ENCODE measurements at places on chromosomes 1 and 21. TPM values are rescaled to one million over a fixed set of nuclear protein-coding genes. Genes with fewer than 3 reads are reported as not detected.
A peak's percentile ranks its signal among the peaks of the same experiment; 100 is the strongest.

DNA sequence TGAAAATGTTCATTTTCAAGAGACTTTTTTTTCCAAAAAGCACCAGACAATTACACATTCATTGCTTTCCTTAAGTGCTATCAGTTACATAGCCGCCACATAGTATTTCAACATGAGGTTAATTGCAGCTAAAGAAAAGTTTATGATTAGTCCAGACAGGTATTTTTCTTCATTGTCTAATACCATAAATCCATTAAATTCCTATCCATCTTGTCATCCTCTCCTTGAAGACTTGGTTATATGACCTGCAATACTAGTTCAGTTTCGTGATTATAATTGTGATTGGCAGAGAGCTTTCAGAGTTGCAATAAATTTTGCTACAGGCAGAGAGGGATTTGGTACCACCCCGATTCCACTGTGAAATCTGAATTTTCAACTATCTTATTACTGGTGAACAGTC is 437.7 kb downstream of the GPATCH2 start:
- no peak for DNase-seq

Gene MSH4
- 0.01 TPM for polyA plus RNA-seq

- DNase-seq, result peak; percentile 91
These were observed 96.6 kb upstream of the ERRFI1 start for GRCh38 chr1:8122477-8123407.

Gene BCL2L15
- polyA plus RNA-seq, result 0.28 TPM

Gene WNT3A
- polyA plus RNA-seq, result not detected

DNA sequence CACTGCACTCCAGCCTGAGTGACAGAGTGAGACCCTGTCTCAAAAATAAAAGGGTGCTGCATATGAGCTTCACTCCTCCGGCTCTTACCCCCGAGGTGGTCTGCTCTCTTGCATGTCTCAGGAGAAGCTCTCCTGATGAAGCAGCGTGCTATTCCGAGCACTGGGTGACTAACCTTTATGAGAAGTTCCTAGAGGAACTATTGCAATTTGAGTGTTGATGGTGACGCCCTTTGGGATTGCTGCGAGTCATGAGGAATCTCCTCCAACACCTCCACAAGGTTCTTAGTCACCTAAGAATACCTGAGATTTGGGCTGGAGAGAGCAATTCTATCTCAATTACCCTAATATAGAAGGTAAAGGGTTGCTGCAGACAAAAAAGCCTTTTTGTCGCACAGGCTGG is 40.8 kb upstream of the TINAGL1 start:
- no peak for DNase-seq

Gene DESI2
- 22.9 TPM for polyA plus RNA-seq

GRCh38 chr1:209150114-209150513 is 433.4 kb upstream of the CAMK1G start:
- peak; percentile 43 for DNase-seq

DNA sequence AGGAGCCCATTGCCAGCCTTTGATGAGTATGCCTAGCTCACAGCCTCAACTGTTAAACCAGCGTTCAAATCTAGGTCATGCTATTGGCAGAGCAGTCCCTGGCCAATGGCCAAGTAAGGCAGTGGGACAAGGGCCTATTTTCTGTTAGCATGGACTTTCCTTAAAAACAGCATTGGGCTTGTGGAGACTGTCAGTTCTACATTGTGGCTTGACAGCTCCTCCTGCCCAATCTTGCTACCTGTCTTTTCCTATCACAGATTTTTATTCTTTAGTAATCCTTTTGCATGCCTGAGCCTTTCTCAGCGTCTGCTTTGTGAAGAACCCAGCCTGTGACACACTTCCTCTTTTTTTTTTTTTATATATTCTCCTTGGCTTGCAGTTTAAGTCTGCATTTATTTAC is 56.4 kb downstream of the DIP2A start:
- DNase-seq, result peak; percentile 75

Gene INPP5B
- 7.4 TPM for polyA plus RNA-seq

Gene SMYD3
- polyA plus RNA-seq, result 12.7 TPM

Gene LCE1C
- not detected for polyA plus RNA-seq

Gene OR2L3
- not detected for polyA plus RNA-seq

DNA sequence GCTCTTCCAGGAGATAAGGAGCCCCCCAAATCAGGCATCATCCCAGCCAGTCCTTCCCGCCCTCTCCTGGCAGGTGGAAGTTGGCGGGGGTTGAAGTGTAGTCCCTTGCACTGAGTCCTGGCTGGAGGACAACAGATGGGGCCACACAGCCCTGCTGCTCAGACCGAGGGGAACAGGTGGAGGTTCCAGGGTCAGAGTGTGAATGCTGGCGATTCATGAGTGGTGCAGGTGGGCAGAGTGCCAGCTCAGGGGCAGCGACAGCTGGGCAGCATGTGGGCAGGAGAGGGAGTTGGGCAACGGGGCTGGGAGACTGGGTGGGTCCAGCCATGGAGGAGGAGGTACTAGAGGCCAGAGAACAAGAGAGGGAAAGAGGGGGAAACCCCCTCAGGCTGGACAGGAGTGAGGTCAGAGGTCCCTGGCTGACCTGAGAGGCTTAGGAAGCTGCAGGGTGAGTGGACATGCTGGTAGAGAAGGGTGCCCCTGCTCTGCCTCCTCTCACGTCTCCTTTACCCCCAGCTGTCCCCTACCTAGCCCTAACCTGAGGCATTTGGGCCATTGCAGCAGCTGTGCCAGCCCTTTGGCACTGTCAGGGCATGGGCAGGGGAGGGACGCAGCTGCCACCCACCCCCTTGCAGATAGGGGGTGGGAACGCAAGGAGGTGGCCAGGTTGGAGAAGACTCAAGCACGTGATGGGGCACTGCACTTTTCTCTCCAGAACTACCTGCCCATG is 11.3 kb upstream of the ADORA1 start:
- DNase-seq, result no peak

- no peak for DNase-seq
These were observed 616.2 kb downstream of the RWDD3 start for GRCh38 chr1:95850165-95850649.

Gene INTS7
- 9.0 TPM for polyA plus RNA-seq

- no peak for DNase-seq
These were observed 127.8 kb downstream of the NTMT2 start for GRCh38 chr1:170273291-170274130.

Gene CYP4A11
- polyA plus RNA-seq, result not detected

DNA sequence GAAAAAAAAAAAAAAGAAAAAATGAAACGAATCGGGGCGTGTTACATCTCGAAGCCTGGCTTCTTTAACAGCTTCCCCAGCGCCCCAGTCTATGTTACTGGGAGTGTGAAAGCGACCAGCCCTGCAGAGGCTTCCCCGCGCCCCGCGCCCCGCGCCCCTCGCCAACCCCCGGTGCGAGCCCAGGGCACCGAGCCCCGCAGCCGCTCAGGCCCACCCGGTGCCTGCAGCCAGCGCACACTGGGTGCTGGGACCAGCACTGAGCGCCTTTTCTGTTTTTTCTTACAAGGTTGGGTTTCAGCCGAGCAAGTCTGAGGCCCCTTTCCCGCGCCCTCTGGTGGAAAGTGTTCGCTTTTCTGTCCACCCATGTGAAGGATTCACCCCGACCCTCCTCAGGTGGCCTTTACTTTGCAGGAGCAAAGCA is 42.1 kb upstream of the ZNF496 start:
- peak; percentile 21 for DNase-seq

Gene NBL1
- polyA plus RNA-seq, result 36.2 TPM

GRCh38 chr1:62784509-62785365 is 805 bp downstream of the ATG4C start:
- peak; percentile 11 for DNase-seq

DNA sequence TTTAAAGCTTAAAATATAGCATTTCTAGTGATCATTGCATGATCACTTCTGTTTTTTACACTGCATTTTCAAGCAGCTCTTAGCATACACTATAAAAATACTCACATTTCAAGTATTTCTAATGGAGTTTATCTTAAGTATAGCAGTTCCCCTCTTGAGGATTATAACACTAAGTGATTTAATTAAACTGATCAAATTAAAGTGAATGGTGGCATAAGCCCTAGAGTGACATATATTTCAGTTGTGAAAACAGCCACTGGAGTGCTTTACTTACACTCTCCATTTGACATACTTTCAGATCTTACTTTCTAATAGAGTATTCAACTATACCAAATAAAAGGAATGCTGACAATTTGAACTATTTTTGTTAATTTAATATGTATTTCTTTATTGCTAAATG is 623.3 kb upstream of the TMPRSS15 start:
- DNase-seq, result no peak

DNA sequence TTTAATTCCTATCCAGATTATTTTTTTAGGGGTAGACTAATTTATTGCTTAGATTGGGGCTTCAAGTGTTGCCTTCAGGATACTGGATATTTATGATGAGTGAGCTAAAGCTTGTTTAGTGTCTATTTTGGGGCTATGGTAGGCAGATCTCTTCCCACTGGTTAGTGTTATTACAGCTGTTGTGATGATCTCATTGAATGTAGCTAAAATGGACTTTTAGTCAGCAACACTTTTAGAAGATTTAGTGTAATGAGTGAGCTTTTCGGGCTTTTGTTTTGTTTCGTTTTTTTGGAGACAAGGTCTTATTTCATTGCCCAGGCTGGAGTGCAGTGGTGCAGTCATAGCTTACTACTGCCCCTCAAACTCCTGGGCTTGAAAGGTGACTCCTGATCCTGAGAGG is 14.2 kb downstream of the THRAP3 start:
- DNase-seq, result no peak

- DNase-seq, result no peak
These were observed 41.4 kb upstream of the DNASE2B start for GRCh38 chr1:84356881-84357280.

Gene MCOLN2
- not detected for polyA plus RNA-seq

- no peak for DNase-seq
These were observed 64.9 kb downstream of the LMO4 start for GRCh38 chr1:87393445-87394085.

GRCh38 chr21:41638201-41638790 is 128.6 kb downstream of the RIPK4 start:
- DNase-seq, result no peak

DNA sequence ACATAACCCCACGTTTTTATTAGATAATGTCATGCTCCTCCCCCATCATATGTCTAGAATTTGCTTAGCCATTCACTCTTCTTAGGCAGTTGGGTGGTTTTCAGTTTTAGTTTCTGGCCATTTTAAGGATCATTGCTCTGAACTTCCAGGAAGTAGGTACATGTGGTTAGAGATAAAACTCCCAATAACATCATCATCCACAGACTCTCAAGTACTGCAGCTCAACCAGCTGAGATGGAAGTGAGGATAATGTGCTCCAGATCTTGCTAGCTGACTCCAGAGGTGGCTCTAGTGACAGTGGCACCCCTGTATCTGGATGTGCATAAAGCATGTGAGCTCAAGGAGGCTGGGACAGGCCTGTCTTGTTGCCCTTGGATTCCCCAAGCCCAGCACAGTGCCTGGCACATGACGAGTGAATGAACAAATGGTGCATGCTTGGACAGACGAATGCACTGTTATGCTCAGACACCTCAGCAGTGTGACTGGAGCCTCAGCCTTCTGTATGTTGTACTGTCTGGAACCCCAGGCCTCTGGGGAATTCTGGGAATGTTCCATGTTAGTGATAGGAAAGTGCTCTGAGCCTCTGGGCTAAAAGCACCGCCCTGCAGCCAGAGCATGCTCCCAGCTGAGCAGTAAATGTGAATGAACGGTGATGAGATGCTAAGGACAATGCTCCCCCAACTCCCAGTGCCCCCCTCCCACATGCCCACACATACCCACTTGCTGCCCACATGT is 16.4 kb upstream of the KCNN3 start:
- no peak for DNase-seq

- DNase-seq, result no peak
These were observed 9.7 kb downstream of the MAPKAPK2 start for GRCh38 chr1:206694171-206695124.

DNA sequence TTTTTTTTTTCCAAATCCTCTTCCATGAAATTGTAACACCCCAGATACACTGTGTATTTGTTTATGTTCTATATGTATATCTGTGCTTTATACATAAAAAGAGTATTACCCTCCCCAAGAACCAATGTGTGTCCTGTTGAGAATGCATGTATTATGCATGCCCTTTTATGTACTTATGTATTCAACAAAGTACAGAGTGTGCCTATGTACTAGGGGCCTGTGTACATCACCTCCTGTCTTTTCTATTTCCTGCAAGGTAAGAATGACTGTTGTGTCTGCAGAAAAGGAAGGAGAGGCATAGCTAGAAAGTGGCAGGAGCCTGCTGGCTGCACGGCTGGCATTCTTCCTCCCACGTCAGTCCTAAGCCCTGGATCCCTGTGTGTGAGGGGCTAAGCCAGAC is 7.0 kb downstream of the TMEM61 start:
- DNase-seq, result no peak

DNA sequence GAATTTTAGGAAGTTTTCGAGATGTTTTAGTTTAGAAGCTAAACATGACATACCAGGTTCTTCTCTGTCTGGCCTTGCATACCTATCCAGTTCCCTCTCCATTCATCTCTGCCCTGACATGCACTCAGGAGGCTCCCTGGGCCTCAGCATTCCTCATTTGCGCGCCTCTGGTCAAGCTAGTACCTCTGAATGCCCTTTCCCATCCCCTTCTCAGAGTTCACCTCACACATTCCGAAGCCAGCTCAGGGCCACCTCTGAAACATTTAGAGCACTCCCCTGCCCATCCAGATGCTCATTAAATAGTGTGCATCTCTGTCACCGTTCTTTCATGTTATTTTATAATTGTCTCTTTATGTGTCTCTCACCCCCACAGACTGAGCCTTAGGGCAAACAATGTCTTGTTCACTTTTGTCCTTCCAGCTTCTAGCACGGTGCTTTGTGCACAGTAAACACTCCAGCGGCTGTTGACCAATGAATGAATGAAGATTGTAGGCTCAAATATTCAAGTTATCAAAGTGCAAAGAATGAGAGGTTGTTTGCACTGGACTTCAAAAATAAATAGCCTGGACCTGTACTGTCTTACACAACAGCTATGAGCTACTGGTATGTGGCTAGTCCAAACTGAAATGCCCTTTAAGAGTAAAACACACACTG is 1.2 kb upstream of the DHCR24 start:
- DNase-seq, result no peak

- DNase-seq, result no peak
These were observed 23.2 kb upstream of the BECN2 start for GRCh38 chr1:241934201-241934848.

DNA sequence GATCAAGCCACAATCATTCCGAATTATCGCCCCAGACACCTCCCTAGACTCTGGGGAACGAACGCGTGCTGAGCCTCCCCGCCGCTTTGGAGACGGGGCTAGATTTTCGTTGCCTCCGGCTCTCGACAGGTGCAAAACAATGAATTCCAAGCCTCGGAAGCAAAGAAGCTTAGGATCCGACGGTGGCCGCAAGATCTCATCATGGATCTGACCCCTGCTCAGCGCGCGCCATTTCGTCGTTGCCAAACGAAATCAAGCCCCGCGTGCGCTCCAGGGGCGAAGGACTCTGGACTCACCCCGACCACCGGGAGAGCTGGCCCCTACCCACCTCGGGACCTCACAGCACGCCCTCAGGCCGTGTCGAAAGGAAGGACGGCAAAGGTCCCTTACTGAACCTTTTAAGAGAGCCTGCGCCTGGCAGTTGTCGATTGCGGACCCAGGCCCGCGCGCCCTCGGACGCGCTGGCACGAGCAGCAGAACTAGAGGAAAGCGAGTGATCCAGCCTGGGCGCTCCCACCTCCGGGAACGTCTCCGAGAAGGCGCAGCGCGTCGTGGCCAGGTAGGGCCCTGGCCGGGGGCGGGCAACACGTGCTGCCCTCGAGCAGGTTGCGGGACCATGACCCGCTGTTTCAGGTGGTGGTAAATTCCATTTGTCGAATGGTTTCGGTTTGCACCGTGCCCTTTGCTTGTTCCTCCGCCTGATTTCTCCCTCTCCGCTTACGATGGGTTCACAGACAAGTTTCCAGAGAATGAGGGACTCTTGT is 1.6 kb upstream of the RUNX3 start:
- no peak for DNase-seq

Gene AJAP1
- not detected for polyA plus RNA-seq
